ENCODE measurements at places on chromosomes 5 and 9.
A peak's percentile ranks its signal among the peaks of the same experiment; 100 is the strongest.

GRCh38 chr9:128068386-128069205 is 564 bp downstream of the SLC25A25 start:
- no peak for DNase-seq

DNA sequence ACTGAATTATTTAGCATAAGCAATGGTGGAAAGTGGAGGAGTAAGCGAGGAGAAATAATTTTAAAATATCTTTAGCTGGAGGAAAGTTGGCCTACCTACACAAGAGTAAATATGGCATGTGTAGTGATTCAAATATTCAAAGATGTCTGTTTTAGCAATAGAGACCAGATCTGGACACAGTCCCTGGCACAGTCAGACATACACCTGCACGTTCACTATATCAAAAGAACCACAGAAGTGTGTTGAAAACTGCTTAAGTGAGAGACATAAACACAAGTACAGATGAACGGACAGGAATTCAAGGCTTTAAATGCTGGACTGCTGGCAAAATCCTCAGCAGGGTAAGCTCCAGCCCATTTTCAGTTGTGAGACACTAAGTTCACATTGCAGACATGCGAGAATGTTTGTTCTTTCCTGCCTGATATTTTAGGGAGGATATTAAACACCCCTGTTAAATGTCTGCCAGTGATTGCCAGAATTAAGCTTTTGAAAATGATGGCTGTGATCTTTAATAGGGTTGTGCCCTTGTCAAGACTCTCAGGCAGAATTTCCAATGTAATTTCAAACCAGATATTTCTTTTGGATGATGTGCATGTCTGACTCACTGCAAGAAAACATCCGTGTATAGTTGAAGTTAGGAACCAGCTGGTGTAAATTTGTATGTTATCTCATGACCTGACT is 810.6 kb downstream of the TLE4 start:
- DNase-seq = no peak

- no peak for DNase-seq
These were observed 99.5 kb upstream of the ALDH1B1 start for GRCh38 chr9:38293022-38293421.

GRCh38 chr9:77435688-77436087 is 212.4 kb downstream of the GNA14 start:
- DNase-seq = no peak

DNA sequence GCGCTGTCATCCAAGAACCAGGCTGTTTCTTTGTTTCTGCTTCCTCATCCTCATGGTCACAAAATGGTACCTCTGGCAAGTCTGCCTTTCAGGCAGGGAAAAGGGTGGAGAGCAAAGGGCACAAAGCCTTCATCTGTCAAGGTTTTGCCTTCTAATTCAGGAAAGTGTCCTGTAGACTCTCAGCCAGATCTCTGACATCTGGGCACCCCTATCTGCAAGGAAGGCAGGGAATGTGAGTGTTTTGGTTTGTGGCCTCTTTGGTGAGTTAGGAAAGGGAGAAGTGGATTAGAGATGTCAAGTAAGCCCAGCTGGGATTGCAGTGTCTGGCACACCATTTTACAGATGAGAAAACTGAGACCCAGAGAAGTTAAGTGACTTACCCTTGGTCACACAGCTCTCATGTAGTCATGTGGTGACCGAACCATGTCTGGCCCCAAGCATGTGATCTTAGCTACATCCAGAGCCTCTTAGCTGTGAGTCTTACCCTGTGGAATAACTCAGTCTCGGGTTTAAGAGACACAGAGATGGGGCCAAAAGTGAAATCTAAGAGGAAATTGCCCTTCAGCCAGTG is 115.6 kb upstream of the SAP30L start:
- DNase-seq = no peak

DNA sequence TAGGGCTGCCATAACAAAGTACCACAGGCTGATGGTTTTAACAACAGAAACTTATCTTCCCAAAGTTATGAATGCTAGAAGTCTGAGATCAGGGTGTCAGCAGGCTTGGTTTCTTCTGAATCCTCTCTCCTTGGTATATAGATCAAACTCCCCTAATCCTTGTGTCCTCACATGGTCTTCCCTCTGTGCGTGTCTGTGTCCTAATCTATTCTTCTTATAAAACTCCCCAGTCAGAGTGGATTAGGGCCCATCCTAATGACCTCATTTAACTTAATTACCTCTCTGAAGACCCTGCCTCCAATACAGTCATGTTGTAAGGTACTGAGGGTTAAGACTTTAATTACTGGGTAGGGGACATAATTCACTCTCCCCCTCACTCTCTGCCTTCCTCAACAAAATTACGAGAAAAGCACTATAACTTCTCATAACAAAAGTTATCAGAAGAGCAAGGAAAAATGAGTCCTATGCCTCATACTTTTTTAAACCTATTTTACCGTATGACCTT is 68.6 kb downstream of the DPYSL3 start:
- no peak for DNase-seq

DNA sequence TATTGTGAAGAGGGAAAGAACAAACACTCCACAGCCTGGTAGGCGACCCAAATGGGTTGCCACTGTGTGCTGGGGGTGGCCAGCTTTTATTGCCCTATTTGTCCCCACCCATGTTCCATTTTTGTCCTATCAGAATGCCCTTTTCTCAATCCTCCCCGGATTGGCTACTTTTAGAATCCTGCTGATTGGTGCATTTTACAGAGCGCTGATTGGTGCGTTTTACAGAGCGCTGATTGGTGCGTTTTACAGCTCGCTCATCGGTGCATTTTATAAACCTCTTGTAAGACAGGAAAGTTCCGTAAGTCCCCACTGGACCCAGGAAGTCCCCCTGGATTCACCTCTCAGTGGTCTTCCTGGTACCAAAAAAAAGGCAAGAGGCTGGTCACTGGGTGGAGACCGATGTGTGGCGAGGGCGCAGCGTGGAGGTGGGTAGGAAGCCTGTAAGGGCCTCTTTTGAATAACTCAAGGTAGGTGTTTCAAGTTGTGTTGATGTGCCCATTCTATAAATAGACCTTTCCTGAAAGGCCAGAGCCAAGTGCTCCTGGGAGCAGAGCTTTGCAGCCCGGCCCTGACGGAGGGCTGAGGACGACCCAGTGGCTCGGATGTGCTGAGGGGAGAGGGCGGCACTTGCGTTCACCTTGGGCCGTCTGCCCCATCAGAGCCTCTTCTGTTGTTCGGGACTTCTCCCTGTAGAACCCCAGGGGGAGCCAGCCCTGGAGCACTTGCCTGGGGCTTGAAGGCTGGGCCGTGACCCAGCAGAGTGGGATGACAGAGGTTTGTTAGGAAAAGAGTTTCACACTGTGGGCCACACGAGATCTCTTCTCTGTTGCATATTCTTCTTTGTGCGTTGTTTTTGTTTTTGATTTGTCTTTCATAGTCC is 7.2 kb upstream of the GFPT2 start:
- no peak for DNase-seq

- DNase-seq = no peak
These were observed 1.8 kb downstream of the SCAMP1 start for GRCh38 chr5:78362220-78362619.

DNA sequence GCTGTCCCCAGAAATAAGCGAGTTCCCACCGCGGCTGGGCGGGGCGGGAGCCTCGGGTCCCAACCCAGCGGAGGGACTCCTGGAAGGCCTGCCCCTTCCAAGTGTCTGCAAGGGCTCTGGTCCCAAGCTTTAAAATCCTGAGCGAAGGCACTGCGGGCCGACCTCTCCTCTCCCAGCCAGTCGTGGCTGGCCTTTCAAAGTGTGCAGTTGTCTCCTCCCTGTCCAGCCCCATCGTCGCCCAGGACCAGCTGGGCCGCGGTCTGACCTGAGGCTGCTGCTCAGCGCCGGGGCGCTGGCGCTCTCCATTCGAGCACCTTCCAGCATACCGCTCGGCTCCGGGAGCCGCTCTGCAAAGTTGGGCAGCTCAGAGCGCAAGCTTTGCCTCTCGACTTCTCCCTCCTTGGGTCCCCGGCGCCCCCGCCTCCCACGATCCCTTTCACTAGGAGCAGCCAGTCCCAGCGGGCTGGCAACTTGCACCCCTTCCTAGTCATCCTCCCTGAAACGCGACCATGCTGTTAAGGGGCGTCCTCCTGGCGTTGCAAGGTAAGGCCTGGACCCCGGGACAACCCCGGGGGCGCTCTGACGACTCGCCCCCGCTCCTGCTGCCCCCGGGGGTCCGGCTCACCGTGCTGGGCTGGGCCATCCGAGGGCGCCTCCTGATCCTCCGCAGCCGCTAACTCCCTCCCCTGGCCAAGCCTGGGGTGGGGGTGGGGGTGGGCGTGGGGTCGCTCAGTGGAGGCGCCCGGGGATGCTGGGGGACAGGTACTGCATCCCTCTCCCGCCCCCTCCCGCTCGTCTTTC is at the start of gene MAMDC2:
Gene MAMDC2, plus strand, starts transcription at position 160 of the 801 bp plus-strand sequence. Its CDS starts 350 bp downstream, at position 510.
- DNase-seq = no peak

DNA sequence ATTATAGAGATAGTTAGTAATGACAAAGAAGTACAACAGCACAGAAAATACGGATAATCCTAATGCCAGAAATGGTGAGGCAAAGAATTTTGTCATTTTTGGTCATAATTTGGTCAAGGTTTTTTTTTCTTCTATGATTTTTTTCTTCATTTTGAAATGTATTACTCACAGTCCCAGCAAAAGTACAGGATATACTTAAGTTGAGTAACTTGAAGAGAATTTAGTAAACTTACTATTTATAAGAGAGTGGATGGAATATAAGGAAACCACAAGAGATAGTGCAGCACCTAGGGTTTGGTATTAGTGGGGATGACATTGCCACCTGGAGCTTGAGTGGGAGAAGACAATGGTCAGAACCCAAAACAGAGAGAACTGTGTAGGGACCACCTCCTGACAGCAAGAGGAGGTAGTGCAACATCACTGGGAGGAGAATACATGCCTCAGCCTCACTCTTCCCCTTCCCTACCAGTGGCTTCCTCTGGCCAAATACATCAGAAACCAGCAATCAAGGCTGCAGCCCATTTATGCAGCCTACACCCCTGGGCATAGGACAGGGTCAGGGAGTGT is 434.5 kb upstream of the TRPC7 start:
- no peak for DNase-seq

DNA sequence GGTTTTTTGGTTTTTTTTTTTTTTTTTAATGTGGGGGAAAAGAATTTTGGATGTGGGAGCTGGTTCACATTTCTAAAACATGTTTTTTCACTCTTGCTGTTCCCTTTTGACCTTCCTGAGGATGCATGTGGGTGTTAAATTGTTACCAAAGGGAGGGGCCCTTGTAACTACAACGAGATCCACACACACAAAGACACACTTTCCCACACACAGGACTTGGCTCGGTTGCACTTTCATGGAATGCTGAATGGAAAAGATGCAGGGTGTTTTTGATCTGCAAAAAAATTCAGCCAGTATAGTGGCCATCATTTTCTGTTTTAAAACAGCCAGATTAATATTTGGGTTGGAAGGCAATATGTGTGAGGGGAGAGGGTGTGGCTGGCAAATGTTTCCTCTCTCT is 576.9 kb downstream of the EBF1 start:
- DNase-seq = no peak

GRCh38 chr9:105392531-105392930 is 55.3 kb upstream of the FSD1L start:
- DNase-seq = no peak

- DNase-seq = no peak
These were observed 82.4 kb downstream of the PCSK1 start for GRCh38 chr5:96350678-96351077.

- DNase-seq = no peak
These were observed 51.4 kb upstream of the TJP2 start for GRCh38 chr9:69122549-69123141.

- DNase-seq = no peak
These were observed 48.2 kb downstream of the CXXC5 start for GRCh38 chr5:139696167-139696893.

- no peak for DNase-seq
These were observed 11.7 kb downstream of the DNM1 start for GRCh38 chr9:128214571-128215490.

DNA sequence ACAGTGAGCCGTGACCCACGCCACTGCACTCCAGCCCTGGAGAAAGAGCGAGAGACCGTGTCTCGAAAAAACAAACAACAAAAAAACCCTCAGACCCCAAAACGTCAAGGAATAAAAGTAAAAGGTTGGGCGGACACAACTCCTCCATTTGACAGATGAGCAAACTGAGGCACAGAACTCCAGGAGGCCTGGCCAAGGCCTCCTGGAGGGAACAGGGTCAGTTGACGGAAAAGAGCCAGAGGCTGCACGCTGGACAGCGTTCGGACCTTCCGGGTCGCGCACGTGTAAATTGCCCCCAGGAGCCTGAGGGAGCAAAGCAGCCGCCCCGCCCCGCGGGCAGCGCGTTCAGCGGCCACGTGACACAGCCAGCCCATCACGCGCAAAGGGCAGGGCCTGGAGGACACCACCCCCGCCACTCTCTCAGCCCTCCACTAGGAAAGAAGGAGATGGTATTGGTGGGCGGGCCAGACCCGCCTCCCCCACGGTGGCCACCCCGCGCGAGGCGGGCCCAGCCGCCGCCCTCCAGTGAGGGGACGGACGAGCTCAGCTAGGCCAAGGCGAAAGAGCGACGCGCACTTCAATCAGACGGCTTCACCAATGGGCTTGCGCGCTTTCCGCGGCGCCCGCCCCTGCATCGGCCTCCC is 81.5 kb downstream of the PTPDC1 start:
- DNase-seq = peak; percentile 96

DNA sequence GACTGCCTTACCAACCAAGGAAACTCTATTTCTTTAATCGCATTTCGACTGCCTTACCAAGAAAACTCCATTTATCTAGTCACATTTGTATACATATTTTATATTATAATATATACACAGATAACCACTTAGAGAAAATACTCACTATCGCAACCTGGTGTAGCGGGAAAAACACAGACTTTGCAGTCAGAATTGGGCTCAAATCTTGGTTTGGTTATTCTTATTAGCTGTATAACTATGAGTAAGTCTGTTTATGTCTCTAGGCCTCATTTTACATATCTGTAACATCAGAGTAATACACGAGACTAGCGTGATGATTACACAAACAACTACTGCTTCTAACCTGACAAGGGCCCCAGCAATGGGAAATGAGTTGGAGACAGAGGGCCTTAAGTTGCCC is 127.5 kb upstream of the POU5F2 start:
- no peak for DNase-seq

- DNase-seq = no peak
These were observed 7.4 kb downstream of the MEF2C start for GRCh38 chr5:88875341-88876234.

GRCh38 chr5:138514021-138514420 is 29.0 kb downstream of the ETF1 start:
- no peak for DNase-seq

GRCh38 chr5:3542158-3542557 is 53.5 kb upstream of the IRX1 start:
- no peak for DNase-seq

DNA sequence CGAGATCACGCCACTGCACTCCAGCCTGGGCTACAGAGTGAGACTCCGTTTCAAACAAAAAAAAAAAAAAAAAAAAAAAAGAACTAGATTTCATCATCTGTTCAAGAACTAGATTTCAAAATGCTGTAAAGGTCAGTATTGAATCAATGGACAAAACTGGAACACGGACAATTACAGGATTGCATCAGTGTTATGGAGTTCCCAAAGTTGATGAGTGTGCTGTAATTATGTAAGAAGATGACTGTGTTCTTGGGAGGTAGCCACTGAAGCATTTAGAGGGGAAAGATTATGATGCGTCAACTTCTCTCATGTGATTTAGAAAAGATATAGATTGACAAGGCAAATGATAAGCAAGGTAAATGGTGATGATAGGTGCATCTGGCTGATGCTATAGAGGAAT is 6.5 kb downstream of the FAM240B start:
- DNase-seq = no peak
